ENCODE measurements at places on chromosomes 12 and 14.

DNA sequence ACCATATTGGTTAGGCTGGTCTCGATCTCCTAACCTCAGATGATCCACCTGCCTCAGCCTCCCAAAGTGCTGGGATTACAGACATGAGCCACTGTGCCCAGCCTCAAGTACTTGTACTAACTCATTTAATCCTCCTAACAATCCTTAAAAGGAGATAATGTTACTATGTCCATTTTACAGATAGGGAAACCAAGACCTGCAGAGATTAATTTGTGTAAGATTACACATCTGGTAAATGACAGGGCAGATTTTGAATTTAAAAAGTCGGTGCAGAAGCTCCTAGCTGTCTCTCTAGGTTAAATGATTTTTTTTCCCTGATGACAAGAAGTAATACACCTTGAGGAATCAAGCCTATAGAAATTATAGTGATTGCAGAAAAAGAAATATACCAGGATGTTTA lies 13.7 kb upstream of the HECTD1 start:
- no peak for DNase-seq

DNA sequence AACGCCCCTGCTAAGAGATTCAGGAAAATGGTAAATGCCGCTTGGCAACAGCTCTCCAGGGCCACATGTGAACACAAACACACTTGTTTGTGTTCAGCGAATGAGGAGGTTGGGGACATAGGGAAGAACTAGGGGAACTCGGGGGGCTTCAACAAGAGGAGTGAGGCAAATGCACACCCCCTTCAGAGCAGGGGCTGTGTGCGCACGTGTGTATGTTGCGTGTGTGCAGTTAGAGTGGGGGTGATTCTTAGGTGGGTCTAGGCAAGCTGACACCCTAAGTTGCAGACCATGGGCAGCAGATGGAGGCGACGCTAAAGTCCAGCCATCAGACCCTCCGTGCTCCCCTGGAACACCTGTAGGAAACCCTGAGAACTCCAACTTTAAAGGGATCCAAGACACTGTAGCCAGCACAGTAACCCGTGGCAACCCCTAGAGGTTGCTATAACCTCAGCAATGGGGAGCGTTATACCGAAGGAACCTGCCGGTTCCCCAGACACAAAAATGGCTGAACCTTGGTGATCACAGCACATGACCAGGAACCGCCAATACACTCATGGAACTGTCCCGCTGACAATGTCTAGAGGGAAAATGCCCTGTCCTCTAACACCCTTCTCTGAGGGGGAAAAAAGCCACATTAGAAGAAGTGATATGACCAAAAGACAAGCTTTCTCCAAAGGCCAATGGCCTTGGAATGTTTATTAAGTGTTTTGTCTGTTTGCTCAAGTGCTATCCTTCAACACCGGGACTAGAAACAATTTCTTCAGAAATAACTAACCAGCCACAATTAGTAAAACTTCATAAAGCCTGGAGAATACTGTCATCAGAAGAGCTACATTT lies 86.5 kb upstream of the CEP83 start:
- peak; percentile 69 for DNase-seq

DNA sequence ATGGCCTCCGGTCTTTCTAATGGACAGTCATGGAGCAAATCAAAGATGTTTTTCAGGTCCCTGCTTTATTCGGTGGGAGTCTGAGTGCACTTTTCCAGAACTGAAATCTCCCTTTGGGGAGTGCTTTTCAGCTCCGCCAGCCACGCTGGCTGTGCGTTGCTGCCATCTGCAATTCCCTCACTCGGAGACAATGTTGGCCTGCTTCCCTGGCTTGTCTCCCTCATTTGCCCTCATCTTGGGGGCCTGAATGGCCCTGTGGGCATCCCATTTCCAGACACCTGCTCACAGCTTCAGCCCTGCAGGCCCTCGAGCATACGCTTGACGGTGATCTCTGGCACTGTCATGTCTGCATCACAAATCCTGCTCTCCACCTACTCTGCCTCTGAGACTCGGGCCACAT lies 103.8 kb downstream of the CCDC92 start:
- DNase-seq, result peak; percentile 37

- no peak for DNase-seq
These were observed 89.1 kb downstream of the DRAM1 start for GRCh38 chr12:101966496-101966895.

GRCh38 chr12:27864521-27864920 lies 84.5 kb upstream of the MANSC4 start:
- DNase-seq, result no peak

DNA sequence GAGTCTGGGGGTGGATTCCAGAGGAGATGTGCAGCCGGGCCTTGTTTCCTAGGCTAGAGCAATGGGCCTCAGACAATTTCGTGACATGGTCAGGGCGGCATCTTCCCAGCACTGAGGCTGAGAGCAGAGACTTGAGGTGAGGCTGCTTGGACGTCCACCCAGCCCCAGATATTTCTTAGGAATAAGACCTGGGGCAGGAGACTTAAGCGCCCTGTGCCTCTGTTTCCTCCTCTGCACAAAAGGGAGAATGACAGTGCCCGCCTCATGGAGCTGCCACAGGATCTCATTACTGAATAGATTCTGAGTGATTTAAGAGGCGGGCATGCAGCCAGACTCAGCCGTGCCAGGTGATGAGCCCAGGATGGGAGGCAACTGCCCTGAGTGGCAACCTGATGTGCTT lies 297.9 kb upstream of the SFSWAP start:
- DNase-seq, result no peak

GRCh38 chr12:117063162-117063911 lies 35.9 kb downstream of the TESC start:
- no peak for DNase-seq

GRCh38 chr14:72975770-72976169 lies 49.5 kb downstream of the DCAF4 start:
- no peak for DNase-seq

- no peak for DNase-seq
These were observed 5.6 kb downstream of the TBPL2 start for GRCh38 chr14:55434805-55435174.
